ENCODE measurements at places on chromosomes 6 and 20.

DNA sequence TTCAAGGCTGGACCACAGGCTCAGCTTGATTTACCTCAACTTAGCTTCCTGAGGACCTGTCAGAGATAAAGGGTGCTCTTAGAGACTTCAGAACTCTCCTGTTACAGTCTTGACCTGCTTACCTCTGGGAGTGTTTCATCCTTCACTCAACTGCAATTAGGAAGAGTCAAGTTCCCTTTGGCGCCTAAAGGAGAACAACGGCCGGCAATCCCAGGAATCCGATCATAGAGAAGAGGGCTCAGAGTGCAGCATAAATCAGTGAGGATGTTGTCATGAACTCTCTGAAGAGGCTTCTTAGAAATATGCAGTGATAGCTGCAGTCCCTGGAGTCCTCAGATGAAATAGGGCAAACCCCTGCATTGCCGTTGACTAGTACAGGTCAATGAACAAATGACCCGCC, 36.4 kb downstream of the LYRM2 start:
- no peak for ATAC-seq

- peak; percentile 26 for ATAC-seq
Observed at GRCh38 chr6:131910219-131910589, 41.0 kb downstream of the CCN2 start.

- ATAC-seq: peak; percentile 83
Observed at GRCh38 chr6:85449388-85449817, 480 bp upstream of the NT5E start.

- no peak for ATAC-seq
Observed at GRCh38 chr6:85561750-85562357, 31.8 kb downstream of the SNX14 start.

DNA sequence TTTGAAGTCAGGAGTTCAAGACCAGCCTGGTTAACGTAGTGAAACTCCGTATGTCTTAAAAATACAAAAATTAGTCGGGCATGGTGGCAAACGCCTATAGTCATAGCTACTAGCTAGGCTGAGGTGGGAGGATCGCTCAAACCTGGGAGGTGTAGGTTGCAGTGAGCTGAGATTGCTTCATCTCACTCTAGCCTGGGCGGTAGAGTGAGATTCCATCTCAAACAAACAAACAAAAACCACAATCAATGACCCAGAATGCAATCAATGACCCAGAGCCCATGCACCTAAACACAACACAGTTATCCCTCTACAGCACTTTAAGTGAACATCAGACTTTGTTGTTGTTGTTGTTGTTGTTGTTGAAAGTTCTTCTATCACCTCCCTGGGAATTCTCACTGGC, 77.9 kb downstream of the MYB start:
- no peak for ATAC-seq

DNA sequence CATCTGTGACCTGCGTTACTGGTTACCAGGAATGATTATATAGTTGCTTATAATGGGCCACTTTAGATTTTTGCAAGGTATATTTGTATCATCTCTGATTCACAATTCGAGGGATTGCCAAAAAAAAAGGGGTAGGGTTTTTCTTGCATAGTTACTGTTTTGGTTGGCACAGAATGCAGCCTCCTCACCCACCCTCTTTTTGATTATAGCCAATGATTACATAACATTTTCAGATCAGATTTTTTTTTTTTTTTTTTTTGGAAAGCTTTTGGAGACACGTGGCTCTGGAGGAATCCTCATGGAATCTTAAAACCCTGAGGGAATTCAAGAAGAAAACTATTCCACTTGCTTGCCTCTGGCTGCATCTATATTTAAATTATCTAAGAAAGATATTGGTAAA, 53.7 kb downstream of the UST start:
- no peak for ATAC-seq

DNA sequence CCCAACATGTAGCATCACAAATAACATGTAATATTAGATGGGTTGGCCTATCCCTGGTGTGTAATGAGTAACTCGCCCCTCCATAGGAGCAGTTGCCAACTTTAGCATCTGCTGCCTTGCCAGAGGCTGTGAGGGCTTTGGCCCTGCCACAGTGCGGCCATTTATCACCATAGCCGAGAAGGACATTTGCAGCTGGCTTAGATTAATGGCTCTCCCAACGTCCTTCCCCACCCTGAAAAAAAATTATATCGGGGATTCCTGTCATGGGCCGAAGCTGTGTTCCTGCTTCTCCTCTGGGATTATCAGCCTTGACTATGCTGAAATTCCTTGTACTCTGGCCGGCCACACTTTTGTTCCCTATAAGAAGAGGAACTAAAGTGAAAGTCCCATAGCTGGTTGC, 7.6 kb upstream of the ADIG start:
- ATAC-seq: no peak

GRCh38 chr6:45473121-45473993, 95.6 kb upstream of the SUPT3H start:
- ATAC-seq: peak; percentile 54

All from activated T-helper 17 cell treated with anti-CD3 and anti-CD28 coated beads, Interleukin-2, amount 50 U/mL, for 72 hours (primary cell).